MM.1S (cell line): ENCODE measurements at places on chromosomes 7 and 10.

DNA sequence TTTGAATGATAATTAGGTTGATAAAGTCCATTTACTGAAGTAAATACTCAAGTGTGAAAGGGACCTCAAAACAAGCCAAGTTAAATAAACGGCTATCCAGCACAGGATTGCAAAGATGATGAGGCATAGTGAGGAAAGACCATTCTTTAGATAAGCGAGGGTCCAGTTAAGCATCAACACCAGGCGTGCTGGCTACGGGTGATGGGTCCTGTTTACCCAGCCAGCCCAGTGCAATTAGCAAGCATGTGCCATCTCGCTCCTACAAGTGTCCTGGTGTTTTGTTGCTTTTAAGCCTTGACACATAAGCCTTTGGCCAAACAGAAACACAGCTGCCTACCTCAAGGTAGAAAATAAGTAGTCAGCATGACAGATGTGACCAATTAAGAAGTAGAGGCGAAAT lies 7.1 kb downstream of the NEBL start:
- DNase-seq: no peak

DNA sequence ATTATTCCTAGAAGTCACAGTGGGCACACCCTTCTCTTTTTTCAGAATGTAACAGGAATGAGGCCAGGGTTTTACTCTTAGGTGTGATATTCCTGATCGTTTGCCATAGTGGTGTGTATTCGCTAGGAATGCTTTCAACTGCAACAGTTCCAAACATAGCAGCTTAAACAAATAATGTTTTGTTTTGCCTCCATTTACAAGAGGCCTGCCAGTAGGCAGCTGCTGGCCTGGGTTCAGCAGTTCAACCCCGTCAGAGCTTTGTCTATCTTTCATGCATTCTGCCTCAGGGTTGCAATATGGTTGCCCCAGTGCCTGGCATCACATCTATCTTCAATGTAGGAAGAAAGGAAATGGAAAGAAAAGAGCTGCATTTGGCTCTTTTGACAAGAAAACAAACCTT lies 21.7 kb upstream of the RET start:
- no peak for DNase-seq

GRCh38 chr7:19118636-19119371 lies 1.4 kb upstream of the TWIST1 start:
- DNase-seq: no peak

DNA sequence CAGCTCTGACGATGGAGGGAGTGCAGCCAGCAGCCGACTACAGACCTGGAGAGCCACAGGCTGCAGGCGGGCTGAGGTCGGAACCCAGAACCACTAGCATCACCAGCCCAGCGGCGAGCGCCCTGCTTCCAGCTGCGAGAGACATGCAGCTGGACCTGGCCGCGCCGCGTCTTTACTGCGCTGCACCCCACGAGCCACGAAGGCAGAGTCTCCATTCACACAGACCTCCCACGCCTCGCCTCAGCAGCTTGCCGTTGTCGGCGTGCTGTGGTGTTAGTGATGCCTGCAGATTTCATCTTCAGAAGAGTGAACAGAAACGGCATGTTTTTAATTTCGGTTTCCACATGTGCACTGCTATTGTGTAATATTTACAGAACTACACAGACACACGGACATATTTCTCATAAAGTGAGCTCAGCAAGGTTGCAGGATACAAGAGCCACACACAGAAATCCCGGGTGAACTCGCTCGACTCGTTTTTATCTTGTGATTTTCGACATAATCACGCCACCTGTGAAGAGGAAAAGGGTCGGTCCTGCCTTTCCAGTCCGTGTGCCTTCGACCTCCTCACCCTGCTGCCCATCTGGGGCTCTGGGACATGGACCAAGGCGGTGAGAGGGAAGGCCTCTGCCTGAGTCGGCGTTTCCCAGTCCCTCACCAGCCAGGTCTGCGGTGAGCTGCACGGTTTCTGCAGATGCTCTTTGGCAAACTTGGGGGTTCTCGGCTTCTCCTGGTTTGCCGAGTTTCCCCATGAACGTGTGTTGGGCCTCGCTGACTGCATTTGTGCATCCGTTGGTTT lies 252.2 kb downstream of the ELFN1 start:
- DNase-seq: no peak

GRCh38 chr7:50151001-50151400 lies 58.0 kb upstream of the ZPBP start:
- DNase-seq: no peak

- DNase-seq: no peak
Measured at GRCh38 chr7:134826105-134826504, 46.7 kb downstream of the CALD1 start.

GRCh38 chr10:103626178-103626577 lies 132.7 kb downstream of the NEURL1 start:
- no peak for DNase-seq

GRCh38 chr7:113084496-113085172 lies 2.0 kb downstream of the GPR85 start:
- DNase-seq: no peak

DNA sequence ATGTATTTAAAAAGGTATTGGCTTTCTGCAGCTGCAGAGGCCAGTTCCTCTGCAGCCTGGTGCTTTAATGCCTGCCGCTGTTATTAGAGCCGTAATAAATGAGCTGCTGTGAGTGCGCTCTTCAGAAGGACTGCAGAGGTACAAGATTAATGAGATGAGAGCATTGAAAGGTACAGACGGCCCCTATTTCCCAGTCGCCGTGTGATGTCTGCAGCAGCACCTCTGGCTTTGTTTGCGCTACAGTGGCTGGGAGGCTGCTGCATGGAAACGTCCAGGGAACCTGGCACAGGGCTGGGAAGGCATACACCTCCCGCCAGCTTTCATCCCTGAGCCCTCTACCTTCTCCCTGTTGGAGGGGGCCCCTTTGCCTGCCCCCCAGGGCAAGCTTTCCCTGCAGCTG lies 383.8 kb upstream of the ZMIZ1 start:
- no peak for DNase-seq

- no peak for DNase-seq
Measured at GRCh38 chr7:156474241-156474743, 166.3 kb upstream of the RNF32 start.

DNA sequence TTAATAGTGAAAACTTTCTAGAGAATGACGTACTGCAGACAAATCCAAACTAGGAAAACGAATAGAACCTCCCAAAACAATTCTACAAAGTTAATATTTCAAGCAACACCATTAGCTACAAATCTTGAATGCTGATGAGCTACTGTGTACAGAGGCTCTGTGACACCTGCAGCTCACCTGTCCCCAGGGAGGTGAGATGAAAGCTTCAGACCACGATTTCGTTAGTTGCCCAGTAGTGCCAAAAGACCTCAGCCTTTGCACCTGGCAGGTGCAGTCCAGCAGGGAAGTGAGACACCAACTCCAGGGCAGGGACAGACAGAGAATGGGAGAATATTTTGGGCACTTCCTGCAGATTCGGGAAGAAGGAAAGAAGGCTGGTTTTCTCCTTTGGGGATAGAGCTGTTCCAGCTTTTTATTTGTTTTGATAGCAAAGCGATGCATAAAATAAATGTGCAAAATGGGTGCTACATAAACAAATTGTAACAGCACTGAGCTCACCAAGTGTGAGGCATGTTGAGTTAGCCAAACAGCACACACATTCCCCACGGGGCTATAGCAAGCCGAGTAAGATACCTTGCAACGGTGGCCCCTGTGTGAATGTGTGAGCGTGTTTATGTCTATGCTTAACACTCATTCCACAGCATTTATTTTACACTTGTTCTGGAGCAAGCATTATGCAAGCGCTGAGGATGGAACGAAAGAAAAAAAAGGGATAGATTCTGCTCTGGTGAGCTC lies 1024.8 kb upstream of the AUTS2 start:
- DNase-seq: peak; percentile 59

- no peak for DNase-seq
Measured at GRCh38 chr7:46150721-46151120, 229.6 kb upstream of the IGFBP3 start.

- DNase-seq: no peak
Measured at GRCh38 chr7:22597844-22598243, 97.9 kb upstream of the STEAP1B start.

DNA sequence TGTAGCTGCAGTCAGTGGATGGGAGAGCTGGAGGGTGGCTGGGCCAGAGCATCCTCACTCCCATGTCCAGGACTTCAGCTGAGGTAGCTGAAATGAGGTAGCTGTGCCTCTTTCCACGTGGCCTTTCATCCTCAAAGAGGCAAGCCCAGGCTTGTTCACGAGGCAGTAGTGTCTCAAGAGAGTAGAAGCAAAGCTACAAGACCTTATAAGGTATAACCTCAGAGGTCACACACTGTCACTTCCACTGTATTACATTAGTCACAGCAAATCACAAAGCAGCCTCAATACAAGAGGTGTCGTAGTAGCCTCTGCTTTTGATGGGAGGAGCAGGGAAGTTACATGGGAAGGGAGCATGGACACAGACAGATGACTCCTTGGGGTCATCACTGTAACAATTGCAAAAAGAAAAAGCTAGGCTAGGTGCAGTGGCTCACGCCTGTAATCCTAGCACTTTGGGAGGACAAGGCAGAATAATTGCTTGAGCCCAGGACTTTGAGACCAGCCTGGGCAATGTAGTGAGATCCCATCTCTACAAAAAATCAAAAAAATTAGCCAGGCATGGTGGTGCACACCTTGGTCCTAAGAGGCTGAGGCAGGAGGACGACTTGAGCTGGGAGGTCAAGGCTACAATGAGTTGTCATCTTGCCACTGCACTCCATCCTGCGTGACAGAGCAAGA lies 97.5 kb downstream of the SKIDA1 start:
- DNase-seq: no peak

- no peak for DNase-seq
Measured at GRCh38 chr10:80598951-80599350, 61.2 kb downstream of the SH2D4B start.

- DNase-seq: no peak
Measured at GRCh38 chr7:46524350-46524749, 603.3 kb upstream of the IGFBP3 start.

DNA sequence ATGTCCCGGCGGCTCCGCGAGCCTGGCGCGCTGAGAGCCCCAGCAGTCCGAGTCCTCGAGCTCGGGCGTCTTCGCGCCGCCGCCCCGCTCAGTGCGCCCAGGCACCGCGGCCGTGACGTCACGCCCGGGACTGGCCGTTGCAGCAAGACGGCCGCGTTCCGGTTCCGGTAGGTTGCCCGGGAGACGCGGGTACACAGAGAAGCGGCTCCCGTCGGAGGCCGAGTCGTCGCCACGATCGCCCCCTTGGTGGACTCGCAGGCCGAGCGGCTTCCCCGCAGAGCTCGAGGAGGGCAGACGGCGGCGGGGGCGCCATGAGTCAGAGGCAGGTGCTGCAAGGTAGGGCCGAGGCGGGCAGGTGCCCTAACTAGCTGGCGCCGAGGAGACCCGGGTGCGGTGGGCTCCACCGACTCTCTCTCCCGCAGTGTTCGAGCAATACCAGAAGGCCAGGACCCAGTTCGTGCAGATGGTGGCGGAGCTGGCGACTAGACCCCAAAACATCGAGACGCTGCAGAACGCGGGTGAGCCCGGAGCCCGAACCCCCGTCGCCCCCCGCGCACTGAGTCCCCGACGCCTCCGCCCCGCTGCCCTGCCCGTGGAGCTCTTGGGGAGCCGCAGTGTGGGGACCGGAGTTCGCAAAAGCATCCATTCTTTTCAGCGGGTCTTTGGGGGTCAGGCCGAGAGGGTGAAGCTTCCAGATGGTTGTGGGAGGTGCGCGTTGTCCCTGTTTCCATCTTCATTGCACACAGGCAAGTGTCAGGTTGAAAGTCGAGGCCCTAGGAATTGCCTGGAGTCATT lies at the start of gene SPAG6:
Gene SPAG6, plus strand, starts transcription at position 196 of the 795 bp plus-strand sequence. Its CDS starts 116 bp downstream, at position 312.
- no peak for DNase-seq
